ENCODE measurements at places on chromosomes 13 and 19.
A peak's percentile ranks its signal among the peaks of the same experiment; 100 is the strongest.

DNA sequence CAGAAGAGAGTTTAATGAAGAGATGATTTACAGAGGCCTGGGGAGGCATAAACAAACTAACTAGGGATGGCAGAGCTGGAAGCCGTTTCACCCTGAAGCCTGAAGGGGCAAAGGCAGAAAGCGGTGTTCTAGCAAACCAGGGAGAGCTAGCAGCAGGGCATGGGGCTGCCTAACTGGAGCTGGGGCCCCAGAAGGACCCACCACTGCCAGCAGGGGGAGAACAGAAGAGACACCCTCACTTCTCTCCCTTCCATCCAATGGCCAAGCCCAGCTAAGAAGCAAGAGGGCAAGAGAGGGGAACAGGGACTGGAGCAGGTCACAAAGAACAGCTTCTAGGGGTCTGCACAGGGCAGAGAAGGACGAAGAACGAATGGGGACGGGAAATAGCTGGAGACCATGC lies 195.5 kb downstream of the KATNAL1 start:
- no peak overlapping the region for H3K4me3 ChIP-seq
- no peak overlapping the region for H3K27ac ChIP-seq
- H3K36me3 ChIP-seq: no peaks in the 10 kb centered on the region
- no peaks in the 10 kb centered on the region for H3K27me3 ChIP-seq
- no peak for DNase-seq

GRCh38 chr13:40123962-40124632 lies 468.6 kb downstream of the COG6 start:
- no peaks in the 10 kb centered on the region for H3K4me1 ChIP-seq
- no peak overlapping the region for H3K27ac ChIP-seq
- peaks cover 2% of the 10 kb centered on the region for H3K27me3 ChIP-seq
- DNase-seq: no peak

DNA sequence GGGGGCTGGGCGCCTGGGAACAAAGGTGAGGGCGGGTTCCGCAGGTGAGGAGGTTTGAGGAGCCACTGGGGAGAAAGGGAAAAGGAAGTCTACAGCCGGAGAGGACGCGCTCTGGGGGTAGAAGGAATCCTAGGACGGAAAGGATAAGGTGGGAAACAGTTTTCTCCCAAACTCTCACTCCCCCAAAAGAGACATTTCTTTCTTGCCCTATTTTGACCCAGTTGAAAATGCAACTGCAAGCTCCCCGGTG lies 651 bp upstream of the POLR1D start:
- H3K36me3 ChIP-seq: no peaks in the 10 kb centered on the region
- H3K4me3 ChIP-seq: peak overlapping the region; percentile 76
- peak overlapping the region; percentile 96 for H3K27ac ChIP-seq
- no peaks in the 10 kb centered on the region for H3K27me3 ChIP-seq
- peaks cover 52% of the 10 kb centered on the region for H3K4me1 ChIP-seq
- DNase-seq: no peak

- peak overlapping the region; percentile 97 for H3K27ac ChIP-seq
- no peaks in the 10 kb centered on the region for H3K27me3 ChIP-seq
- H3K4me3 ChIP-seq: no peak overlapping the region
- peaks cover 82% of the 10 kb centered on the region for H3K4me1 ChIP-seq
Observed at GRCh38 chr13:73171926-73172325, 113.1 kb downstream of the KLF5 start.

- no peaks in the 10 kb centered on the region for H3K27me3 ChIP-seq
- peak; percentile 91 for DNase-seq
- H3K4me3 ChIP-seq: peak overlapping the region; percentile 56
- no peaks in the 10 kb centered on the region for H3K36me3 ChIP-seq
Observed at GRCh38 chr13:27952876-27953675, 16.0 kb downstream of the CDX2 start.

DNA sequence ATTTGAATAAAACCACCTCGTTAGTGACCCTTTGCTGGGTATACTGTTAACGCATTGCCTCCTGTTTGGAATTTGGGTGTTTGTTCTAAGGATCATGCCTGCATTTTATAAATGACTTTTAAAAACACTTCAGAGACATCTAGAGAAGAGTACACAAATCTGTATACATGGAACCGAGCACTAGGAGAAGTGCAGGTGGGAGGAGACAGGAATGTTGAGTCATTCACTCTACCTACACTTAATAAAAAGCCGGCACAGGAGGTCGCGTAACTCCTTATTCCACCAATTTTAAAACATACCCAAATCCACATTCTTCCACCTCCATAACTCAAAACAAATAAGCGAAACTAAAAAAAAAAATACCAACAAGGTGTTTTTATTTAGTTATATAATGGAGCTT lies 48.6 kb downstream of the FGF9 start:
- no peak overlapping the region for H3K27ac ChIP-seq
- H3K27me3 ChIP-seq: no peaks in the 10 kb centered on the region
- DNase-seq: no peak
- peaks cover 14% of the 10 kb centered on the region for H3K4me1 ChIP-seq
- H3K4me3 ChIP-seq: no peak overlapping the region

DNA sequence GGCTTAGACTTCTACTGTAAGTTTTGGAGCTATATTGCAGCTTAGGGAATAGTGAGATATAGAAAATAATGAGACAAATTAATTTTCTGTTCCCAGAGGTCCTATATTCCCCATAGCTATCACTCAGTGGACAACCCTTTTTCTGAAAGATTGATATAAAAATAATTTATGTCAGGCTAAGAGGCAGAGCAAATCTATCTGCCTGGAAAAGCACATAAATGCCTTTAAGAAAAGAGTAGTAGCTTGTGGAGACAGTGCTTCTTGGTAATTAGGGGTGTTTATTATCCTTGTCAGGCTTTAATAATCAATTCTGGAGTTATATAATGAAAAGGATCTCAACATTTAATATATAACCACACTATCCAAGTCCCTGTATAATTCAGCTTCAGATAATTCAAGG lies 1162.8 kb upstream of the PCDH20 start:
- H3K27ac ChIP-seq: no peak overlapping the region
- H3K27me3 ChIP-seq: no peaks in the 10 kb centered on the region
- H3K4me1 ChIP-seq: no peaks in the 10 kb centered on the region
- no peaks in the 10 kb centered on the region for H3K36me3 ChIP-seq
- H3K4me3 ChIP-seq: no peak overlapping the region

DNA sequence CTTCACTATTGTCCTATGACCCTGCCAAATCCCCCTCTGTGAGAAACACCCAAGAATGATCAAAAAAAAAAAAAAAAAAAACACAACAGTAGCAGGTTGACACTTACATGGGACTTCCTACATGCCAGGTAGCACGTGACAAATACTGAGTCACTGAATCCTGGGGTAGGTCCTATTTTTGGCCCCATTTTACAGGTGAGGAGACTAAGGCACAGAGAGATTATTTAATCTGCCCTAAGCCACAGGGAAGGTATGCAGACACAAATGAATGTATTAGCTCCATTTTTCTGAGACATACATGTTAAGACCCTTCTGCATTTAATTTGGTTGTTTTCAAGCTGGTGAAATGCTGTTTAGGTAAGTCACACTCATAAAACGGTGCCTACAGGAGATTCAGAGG lies 15.7 kb downstream of the ZNF575 start:
- no peaks in the 10 kb centered on the region for H3K27me3 ChIP-seq
- peaks cover 3% of the 10 kb centered on the region for H3K36me3 ChIP-seq
- no peak overlapping the region for H3K4me3 ChIP-seq
- H3K4me1 ChIP-seq: no peaks in the 10 kb centered on the region
- DNase-seq: no peak

DNA sequence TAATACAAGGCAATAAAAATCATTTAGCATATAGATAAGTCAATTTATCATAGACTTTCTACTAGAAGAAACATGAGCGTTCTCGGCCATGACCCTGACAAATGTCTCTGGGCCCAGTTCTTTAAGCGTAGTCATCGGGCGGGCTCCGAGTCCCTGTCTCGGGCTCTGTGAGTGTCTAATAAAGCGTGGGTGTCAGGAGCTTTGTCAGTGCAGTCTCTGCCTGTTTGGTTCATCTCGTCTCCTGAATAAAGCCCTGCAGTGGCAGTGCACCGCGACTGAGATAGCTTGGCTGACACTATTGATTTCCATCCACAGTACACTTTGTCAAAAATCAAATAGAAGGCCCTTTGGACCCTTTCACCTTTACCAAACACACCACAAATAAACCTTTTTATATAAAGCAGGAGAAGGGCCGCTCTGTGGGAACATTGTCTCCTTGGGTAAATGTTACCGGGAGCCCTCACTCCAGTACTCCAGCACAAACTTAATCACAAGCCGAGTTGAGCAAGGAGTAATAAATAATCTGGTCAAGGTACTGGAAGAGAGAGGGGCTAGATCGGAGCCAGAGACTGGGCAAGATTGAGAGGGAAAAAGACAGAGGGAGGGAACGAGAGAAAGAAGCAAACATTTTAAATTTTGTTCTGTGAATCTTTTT lies 368.2 kb upstream of the TSHZ3 start:
- no peak for DNase-seq
- H3K4me3 ChIP-seq: no peak overlapping the region
- H3K4me1 ChIP-seq: no peaks in the 10 kb centered on the region

DNA sequence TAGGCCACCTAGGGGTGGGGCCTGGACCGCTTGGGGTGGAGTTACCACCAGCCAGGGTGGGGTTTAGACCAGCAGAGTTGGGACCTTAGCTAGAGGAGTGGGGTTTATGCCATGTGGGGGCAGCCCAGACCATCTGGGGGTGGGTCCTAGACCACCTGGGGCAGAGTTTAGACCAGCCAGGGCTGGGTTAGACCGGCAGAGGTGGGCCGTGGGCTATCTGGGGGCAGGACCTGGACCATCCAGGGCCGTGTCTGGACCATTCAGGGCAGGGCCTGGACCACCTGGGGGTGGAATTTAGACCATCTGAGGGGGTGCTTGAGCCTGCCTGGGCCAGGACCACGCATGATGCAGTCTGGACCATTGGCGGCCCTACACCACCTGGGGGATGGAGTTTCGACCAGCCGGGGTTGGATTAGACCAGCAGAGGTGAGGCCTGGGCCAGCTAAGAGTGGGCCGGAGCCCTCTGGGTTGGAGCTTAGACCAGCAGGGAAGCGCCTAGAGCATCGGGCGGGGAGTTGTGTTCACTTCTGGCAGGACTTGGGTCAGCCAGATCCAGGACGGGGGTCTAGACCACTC lies 10.0 kb upstream of the CACNG6 start:
- H3K4me1 ChIP-seq: no peaks in the 10 kb centered on the region
- no peaks in the 10 kb centered on the region for H3K27me3 ChIP-seq
- DNase-seq: no peak
- H3K27ac ChIP-seq: no peak overlapping the region
- no peak overlapping the region for H3K4me3 ChIP-seq

GRCh38 chr13:62357887-62358645 lies 942.4 kb upstream of the PCDH20 start:
- peak; percentile 76 for DNase-seq
- no peaks in the 10 kb centered on the region for H3K27me3 ChIP-seq
- H3K36me3 ChIP-seq: no peaks in the 10 kb centered on the region
- H3K27ac ChIP-seq: no peak overlapping the region

GRCh38 chr19:6092329-6093286 lies 17.7 kb downstream of the RFX2 start:
- H3K4me1 ChIP-seq: peaks cover 31% of the 10 kb centered on the region
- no peaks in the 10 kb centered on the region for H3K36me3 ChIP-seq
- peak overlapping the region; percentile 30 for H3K4me3 ChIP-seq

GRCh38 chr19:6103217-6103644 lies 7.1 kb downstream of the RFX2 start:
- 0 out of 2 replicates have a peak, but pooled peaks cover 2% of the 10 kb centered on the region for H3K4me1 ChIP-seq
- H3K27me3 ChIP-seq: no peaks in the 10 kb centered on the region
- no peak overlapping the region for H3K27ac ChIP-seq
- no peak for DNase-seq

GRCh38 chr13:39531646-39532045 lies 71.3 kb downstream of the LHFPL6 start:
- H3K27me3 ChIP-seq: no peaks in the 10 kb centered on the region
- H3K27ac ChIP-seq: no peak overlapping the region
- no peak for DNase-seq
- no peaks in the 10 kb centered on the region for H3K36me3 ChIP-seq
- no peaks in the 10 kb centered on the region for H3K4me1 ChIP-seq

- no peaks in the 10 kb centered on the region for H3K27me3 ChIP-seq
- H3K4me1 ChIP-seq: no peaks in the 10 kb centered on the region
- no peak overlapping the region for H3K4me3 ChIP-seq
- no peak for DNase-seq
- H3K36me3 ChIP-seq: no peaks in the 10 kb centered on the region
Observed at GRCh38 chr13:36837354-36838092, 18.5 kb downstream of the RFXAP start.

DNA sequence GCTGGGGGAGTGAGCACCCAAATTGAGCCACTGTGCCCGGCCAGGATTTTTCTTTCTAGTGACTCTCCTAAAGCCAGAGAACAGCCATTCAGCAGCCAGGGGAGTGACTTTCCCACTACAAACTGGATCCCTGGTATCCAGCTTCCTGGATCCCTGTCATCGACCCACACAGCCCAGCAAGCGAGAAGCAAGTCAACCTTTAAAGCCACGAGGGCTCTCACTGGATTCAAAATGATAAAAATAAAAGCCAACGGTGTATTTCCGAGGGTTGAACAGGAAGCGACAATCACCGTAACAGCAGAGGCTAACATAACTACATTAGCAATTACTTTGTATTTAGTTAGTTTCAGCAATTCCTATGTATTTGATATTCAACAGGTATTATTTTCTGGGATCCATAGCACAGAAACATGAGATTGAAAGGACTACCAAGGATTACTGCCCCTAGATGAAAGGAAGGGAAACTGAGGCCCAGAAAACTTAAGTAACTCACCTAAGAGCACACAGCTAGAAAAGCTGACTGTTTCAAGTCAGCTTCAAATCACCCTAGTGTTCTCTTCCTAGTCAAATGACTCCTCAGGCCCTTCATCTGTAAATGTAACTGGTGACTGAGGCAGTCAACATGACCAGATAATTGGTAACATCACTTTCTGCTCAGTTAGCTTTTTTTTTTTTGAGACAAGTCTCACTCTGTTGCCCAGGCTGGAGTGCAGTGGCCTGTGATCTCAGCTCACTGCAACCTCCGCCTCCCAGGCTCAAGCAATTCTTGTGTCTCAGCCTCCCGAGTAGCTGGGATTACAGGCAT lies 2.7 kb downstream of the RFX1 start:
- no peaks in the 10 kb centered on the region for H3K4me1 ChIP-seq
- DNase-seq: no peak
- no peak overlapping the region for H3K27ac ChIP-seq
- H3K27me3 ChIP-seq: no peaks in the 10 kb centered on the region
- H3K4me3 ChIP-seq: no peak overlapping the region

- H3K36me3 ChIP-seq: no peaks in the 10 kb centered on the region
- DNase-seq: peak; percentile 56
- no peaks in the 10 kb centered on the region for H3K27me3 ChIP-seq
- peak overlapping the region; percentile 94 for H3K4me3 ChIP-seq
- peaks cover 13% of the 10 kb centered on the region for H3K4me1 ChIP-seq
Observed at GRCh38 chr13:50910485-50910805, 854 bp downstream of the RNASEH2B start.
